Keratinocyte (primary cell): ENCODE measurements at places on chromosomes 2 and 18.

- no peak for DNase-seq
Measured at GRCh38 chr18:24801001-24801400, 340.6 kb downstream of the HRH4 start.

- no peak for DNase-seq
Measured at GRCh38 chr2:182115258-182115657, 129.6 kb downstream of the PPP1R1C start.

DNA sequence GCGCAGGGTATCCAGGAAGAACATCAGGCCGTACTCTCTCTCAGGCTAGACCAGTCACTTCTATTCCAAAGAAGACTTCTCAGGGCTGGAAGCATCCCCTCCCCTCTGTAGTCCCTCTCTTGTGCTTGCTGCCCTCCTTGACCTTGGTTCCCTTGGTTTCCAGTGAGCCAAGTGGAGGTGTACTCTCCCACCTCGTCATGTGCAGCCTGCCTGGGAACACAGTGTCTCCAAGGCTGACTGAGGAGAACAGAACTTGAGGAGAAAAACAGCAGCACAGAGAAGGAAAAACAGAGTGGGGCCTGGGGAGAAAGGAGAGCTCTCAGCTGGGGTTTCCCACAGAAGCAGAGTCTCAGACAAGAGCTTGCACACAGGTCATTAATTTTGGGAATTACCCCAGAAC is 52.7 kb downstream of the HAUS1 start:
- no peak for DNase-seq

- no peak for DNase-seq
Measured at GRCh38 chr2:99821572-99821971, 320.8 kb downstream of the AFF3 start.

DNA sequence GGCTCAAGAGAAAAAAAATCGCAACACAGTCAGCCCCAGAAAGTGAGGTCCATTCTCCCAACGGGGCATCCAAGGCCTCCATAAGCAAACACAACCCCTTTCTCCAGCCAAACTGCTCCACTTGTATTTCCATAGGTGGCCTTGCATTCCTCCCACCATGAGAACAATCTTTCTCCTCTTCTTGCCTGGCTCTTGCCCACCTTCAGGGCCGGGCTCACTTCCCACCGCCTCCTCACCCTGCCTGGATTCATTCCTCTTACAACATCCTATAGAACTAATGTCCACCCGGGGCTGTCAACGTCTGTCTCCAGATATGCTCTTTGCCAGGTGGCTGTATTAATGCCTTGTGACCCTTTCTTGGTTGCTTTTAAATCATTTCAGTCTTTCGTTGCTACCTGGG is 124.5 kb downstream of the SMAD7 start:
- DNase-seq = no peak

DNA sequence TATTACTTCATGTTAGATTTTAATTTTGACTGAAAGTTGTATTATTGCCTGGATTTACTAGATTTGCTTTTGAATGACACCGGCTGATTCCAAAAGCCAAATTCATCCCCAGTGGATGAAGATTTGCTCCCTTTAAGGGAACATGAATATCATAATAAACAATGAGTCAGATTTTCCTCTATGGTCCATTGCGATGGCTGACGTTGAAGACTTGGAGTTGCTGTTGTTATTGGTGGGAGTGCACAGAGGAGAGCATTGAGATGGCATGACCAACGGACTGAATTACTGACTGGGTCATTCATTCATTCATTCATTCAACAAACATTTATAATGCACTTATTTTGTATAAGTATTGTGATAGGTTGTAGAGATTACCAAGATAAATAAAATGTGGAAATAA is 33.4 kb upstream of the LYPD1 start:
- no peak for DNase-seq

DNA sequence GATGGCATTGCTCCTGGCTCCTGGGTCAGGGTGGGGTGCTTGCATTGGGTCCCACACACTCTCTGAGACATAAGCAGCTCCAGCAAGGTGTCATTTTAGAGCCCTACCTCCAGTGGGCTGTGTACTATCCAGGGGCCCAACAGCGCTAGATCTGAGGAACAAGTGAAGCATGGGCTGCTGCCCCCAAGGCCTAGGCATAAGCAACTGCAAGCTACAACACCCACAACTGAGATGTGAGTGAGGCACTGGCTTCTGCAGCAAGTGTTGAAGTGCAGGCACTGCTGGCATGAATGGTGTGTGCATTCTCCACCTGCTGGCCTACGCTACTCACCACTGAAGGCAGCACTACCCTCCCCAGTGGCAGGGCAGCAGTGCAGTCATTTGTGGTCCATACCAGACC is 81.0 kb upstream of the STK39 start:
- no peak for DNase-seq

DNA sequence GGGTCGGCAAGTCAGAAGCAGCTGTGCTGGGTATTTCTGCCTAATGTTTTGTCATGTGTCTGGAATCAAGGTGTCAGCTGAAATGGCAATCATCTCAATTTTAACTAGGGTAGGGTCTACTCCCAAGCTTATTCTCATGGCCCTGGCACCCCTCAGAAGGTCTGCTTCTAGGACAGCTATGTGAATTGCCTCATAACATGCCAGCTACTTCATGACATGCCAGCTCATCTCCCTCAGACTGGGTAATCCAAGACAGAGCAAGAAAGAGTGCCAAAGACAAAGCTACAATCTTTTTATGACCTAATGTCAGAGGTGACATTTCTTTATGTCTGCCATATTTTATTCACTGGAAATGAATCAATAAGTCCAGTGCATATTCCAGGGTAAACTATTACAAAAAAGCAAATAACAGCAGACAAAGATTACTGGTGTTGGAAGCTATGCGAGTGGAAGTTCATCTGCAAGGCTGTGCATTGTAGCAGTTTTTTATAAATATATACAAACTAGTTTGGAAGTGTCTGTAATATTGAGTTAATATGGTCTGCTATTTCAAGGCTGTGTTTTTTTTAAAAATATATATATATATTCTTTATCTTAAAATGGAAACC is 153.3 kb downstream of the FSIP2 start:
- DNase-seq = no peak

- no peak for DNase-seq
Measured at GRCh38 chr2:18896125-18896764, 306.9 kb upstream of the NT5C1B start.

DNA sequence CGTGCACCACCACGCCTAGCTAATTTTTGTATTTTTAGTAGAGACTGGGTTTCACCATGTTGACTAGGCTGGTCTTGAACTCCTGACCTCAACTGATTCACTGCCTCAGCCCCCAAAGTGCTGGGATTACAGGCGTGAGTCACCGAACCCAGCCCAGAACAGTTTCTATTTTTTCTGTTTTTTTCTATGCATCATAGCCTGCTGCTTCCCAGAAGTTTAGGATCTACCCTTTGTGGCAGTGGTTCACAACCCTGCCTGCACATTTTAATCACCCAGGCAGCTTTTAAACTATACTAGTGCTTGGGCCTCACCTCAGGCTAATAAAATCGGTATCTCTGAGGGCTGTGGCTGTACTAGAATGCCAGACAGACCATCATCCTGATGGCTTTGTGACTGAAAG is 39.7 kb upstream of the SOCS6 start:
- DNase-seq = no peak
